Activated CD4-positive, CD25-positive, alpha-beta regulatory T cell (primary cell): ENCODE measurements at places on chromosomes 7 and 10.

DNA sequence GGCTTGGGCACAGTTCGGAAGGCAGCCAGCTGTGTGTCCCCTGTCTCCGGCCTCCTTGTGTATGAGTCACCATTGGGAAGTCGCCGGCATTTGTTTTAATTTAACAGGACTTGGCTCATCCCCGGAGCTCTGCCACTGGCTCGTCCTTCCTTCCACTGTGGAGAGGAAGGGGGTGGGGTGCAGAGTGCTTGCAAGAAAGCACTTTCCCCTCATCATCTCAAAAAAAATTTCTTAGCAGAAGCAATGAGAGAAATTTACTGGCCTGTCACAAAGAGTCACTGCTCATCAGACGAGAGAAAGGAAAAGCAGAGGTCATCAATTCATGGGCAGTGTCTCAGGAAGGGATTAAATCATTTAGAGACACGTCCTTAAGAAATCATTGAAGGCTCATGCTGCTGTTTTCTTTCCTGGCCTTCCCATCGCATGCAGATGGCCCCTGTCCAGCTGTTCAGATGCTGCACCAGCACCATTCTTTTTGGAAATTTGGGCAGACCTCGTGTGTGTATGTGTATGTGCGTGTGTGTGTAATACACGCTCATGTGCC lies 93.3 kb downstream of the BMS1 start:
- DNase-seq: no peak

DNA sequence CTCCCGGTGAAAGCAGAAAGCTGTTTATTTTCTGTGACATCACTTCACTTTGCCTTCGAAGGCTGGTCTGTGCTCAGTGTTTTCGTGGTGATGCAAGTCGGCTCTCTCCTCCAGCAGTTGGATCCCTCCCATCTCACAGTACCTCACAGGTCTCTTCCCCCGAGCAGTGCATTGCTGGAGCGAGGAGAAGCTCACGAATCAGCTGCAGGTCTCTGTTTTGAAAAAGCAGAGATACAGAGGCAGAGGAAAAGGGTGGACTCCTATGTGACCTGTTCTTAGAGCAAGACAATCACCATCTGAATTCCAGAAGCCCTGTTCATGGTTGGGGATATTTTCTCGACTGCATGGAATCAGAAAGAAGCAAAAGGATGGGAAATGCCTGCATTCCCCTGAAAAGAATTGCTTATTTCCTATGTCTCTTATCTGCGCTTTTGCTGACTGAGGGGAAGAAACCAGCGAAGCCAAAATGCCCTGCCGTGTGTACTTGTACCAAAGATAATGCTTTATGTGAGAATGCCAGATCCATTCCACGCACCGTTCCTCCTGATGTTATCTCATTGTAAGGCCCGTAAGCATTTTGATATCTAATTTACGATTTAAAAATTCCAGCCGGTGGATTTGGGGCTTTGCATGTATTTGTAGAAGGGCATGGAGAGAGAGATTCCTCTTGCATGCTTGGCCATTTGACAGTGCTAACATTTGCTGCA lies at the start of gene LGI1:
Gene LGI1, plus strand, starts transcription at position 136 of the 707 bp plus-strand sequence. Its CDS starts 209 bp downstream, at position 345.
- DNase-seq: no peak

DNA sequence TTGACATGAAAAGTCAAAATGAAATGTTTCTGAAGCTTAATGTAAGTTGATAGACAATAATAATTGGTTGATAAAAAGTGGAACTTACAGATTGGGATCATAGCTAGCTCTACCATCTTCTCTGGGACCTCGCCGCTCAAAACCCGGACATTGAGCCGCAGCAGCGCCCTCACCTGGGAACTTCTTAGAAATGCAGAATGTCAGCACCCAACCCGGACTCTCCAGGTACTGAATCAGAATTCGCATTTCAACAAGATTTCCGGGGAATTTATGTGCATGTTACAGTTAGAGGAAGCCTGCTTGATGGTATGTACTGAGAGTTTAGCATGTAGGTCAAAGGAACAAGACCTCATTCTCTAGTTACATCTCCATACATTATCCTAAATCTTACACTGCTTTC lies 36.7 kb upstream of the ABLIM1 start:
- no peak for DNase-seq

- DNase-seq: no peak
These were observed 31.6 kb downstream of the TRIM8 start for GRCh38 chr10:102675666-102676533.

DNA sequence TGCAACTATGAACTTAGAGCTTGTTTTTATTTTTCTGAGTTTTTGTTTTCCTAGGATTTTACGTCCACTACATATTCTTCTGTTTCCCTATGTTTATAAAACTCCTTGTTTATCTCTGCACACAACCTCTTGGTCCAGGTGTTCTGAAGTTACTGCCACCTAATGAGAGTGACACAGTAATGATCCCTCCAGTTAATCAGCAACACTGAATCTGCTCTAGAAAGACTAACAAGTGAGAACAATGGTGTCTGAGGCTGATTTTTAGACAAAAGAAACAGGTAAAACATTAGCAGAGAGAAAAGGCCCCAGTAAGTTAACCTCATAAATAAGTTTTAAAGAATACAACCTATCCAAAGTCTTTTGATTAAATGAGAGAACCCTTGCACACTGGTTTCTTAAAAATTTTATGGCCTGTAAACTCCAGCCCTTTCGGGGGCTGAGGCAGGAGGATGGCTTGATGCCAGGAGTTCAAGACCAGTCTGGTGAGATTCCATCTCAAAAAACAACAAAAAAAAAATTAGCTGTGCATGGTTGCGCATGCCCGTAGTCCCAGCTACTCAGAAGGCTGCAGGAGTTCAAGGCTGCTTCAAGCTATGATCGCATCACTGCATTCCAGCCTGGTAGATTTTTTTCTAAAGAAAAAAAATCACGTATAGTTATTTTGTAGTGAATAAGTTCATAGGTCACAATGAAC lies 397.6 kb downstream of the MAGI2 start:
- no peak for DNase-seq

- no peak for DNase-seq
These were observed 34.6 kb upstream of the HECW1 start for GRCh38 chr7:43077732-43078391.
